Activated CD4-positive, CD25-positive, alpha-beta regulatory T cell (primary cell): ENCODE measurements at places on chromosomes 13 and 19.

GRCh38 chr13:85603735-85604134, 195.5 kb downstream of the SLITRK6 start:
- DNase-seq: no peak

GRCh38 chr13:82330499-82330898, 1551.8 kb downstream of the SLITRK1 start:
- no peak for DNase-seq

- no peak for DNase-seq
Measured at GRCh38 chr19:1474011-1474764, 4.8 kb downstream of the C19orf25 start.

GRCh38 chr13:73544175-73544574, 485.4 kb downstream of the KLF5 start:
- no peak for DNase-seq

DNA sequence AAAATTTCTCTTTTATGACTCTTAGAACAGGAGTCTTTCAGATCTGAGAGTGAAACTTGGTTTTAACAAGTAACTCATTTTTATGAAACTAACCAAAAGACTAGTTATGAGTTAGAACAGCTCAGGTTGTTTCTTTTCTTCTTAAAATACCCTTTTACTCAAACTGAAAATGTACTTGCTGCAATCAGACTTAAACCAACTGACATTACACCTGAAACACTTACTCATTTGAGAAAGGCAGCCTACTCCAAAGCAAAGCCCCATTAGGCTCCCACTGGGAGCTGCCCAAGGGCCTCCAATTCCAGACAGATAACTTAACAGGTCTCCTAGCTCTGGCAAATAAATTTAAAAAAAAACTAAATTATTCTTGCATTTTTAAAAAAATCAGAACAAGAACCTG, 3.6 kb downstream of the FOXO1 start:
- no peak for DNase-seq

GRCh38 chr19:49749055-49749716, 13.9 kb downstream of the TSKS start:
- DNase-seq: no peak

GRCh38 chr13:22162889-22163288, 492.0 kb downstream of the FGF9 start:
- DNase-seq: no peak

DNA sequence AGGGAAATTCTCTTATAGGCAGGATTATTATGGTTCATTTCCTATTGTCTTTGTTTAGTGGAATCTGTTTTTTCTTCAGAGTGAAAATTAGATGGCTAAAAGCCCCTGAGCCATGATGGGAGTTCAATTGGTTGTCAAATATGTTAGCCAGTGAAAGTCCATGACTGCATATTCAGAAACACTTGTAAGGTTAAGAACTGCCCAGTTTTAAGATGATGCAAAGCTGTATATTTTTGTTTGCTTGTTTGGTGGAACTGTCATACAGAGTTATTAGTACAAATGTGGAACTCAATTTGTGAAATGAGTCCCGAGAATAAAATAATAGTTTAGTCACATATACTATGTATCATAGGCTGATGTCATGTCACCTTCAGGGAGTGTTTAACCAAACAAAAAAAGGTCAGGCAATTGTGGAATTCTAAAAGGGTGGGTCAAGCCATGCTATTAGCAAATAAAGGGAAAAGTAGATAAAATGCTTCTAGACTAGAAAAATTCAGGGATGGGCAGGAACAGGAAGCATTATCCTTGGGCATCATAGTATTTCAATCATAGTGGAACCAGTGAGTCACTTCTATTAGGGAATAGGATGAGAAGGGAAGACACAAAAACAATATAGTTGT, 248.3 kb upstream of the SLITRK1 start:
- no peak for DNase-seq

- DNase-seq: no peak
Measured at GRCh38 chr13:25232937-25233515, 54.3 kb downstream of the MTMR6 start.

GRCh38 chr13:109204252-109204651, 574.8 kb downstream of the MYO16 start:
- DNase-seq: no peak

GRCh38 chr13:26878438-26878837, 117.9 kb upstream of the GPR12 start:
- DNase-seq: no peak

DNA sequence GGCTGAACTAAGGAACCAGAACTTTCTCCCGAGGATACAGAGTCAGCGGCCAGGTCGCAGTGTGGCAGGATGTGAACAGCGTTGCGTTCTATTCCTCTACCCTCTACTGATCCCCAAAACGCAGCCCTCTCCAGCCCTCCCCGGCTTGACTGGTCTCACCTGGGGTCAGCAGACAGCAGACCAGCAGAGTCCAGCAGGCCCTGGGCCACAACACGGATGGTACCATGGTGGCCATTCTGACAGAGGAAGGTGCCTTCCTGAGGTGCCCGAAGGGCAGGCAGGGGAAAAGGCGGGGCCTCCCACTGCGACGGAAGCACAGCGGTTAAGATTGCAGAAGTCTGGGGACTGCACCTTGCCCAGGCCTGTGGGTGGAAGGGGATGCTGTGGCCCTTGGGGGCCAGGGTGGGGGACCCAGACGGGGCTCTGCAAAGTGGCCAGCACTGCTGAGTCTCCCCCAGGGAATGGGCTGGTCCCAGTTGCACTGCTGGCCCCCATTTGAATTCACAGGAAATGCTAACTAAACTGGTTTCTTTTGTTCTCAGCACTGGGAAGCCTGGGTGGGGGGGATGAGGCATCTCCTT, at the start of gene ICAM3:
TSS of gene ICAM3 (minus strand) at position 245 of the 581 bp plus-strand sequence. CDS start at position 235, 10 bp downstream.
- DNase-seq: peak; percentile 23

DNA sequence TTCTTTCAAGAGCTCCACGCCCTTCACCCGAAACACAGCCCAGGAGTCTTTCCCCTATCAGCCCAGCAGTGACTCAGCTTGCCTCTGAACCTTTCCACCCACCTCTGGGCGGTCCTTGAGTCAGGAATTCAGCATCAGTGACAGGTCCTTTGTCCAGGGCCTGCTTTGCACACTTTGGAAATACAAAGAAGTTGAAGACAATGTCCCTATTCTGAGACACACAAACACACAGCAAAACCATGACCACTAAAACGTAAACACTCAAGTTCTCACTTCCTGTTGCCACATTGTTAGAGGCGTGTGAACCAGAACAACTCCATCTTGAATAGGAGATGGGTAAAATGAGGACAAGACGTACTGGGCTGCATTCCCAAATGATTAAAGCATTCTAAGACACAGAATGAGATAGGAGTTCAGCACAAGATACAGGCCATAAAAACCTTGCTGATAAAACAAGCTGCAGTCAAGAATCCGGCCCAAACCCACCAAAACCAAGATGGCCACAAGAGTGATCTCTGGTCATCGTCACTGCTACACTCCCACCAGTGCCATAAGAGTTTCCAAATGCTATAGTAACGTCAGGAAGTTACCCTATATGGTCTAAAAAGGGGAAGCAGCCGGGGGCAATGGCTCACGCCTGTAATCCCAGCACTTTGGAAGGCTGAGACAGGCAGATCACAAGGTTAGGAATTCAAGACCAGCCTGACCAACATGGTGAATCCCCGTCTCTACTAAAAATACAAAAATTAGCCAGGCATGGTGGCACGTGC, 49.2 kb upstream of the ATP12A start:
- DNase-seq: no peak

- peak; percentile 63 for DNase-seq
Measured at GRCh38 chr19:7925171-7925851, 624 bp downstream of the CTXN1 start.

DNA sequence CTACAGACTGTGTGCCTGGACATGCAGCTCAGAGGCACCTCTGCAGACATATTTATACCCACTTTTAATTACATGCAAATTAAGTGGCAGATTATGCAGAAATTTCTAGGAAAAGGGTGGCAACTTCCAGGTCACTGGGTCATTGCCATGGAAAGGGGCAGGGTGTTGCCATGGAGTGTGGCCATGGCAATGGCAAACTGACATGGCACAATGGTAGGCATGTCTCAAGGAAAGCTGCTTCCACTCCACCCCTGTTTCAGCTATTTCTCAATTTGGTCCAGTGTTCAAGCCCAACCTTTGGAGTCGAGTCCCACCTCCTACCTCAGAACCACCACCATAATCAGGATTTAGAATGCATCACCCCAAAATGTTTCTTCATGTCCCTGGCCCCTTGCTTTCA, 170.7 kb upstream of the TSHZ3 start:
- no peak for DNase-seq

DNA sequence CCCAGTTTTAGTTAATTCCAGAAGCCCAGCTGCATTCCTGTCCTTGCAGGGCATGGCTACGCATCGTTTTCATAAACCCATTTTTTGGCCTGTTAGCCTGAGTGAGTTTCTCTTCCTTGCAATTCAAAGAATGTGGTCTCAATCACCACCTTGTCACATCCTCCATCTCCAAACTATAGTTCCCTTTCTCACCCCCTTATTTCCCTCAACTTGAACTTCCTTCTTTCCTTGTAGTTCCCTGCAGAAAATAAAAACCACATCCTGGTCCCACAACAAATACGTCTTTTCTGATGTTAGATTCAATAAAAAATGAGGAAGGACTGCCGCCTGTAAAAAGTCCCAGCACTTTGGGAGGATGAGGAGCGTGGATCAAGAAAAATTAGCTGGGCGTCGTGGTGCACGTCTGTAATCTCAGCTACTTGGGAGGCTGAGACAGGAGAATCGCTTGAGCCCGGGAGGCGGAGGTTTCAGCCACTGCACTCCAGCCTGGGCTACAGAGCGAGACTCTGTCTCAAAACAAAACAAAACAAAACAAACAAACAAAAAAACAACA, 13.2 kb downstream of the ADGRE3 start:
- no peak for DNase-seq

GRCh38 chr19:39858541-39858940, 12.4 kb upstream of the FBL start:
- no peak for DNase-seq

DNA sequence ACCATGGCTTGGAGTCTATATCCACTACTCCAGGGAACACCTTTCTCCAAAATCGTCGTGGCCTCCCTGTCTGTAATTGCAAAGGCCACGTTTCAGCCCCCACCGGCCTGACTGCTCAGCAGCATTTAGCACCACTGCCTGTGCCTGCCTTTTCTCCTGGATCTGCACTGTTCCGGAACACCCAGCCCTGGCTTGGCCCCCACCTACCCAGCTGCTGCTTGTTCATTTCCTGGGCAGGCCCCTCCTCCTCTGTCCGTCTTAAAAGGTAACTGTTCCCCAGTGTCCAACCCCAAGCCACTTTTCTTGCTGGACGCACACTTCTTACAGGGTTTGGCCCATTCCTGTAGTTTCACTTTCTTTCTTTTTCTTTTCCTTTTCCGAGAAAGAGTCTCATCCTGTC, 8.5 kb upstream of the SYT5 start:
- DNase-seq: no peak

- no peak for DNase-seq
Measured at GRCh38 chr13:97878431-97879375, 74.8 kb upstream of the IPO5 start.

- no peak for DNase-seq
Measured at GRCh38 chr13:23792680-23793079, 96.5 kb downstream of the MIPEP start.

- no peak for DNase-seq
Measured at GRCh38 chr13:103803349-103803748, 737.1 kb upstream of the SLC10A2 start.

GRCh38 chr13:48489666-48490065, 43.2 kb downstream of the RCBTB2 start:
- no peak for DNase-seq

DNA sequence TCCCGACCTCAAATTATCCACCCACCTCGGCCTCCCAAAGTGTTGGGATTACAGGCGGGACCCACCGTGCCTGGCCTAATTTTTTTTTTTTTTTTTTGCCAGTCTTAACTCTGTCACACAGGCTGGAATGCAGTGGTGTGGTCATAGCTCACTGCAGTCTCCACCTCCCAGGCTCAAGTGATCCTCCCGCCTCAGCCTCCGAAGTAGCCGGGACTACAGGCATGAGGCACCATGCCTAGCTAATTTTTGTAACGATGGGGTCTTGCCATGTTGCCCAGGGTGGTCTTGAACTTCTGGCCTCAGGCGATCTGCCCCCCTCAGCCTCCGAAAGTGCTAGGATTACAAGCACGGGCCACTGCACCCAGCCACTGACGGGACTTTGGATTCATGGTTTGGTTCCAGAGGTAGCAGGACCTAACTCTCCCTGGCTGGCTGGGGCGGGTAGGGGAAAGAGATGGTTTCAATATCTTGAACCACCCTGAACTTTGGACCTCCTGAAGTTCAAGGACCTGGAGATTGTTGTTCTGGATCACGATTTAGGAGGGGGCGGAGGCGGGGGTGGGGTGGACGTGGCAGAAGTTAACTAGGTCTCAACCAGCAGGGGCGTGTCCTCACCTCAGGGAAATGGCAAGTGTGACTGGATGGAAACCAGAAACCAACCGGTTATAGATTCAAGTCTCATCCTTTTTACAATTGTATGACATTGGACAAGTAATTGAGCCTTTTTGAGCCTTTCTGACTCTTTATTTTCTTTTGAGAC, 40.8 kb downstream of the IER2 start:
- no peak for DNase-seq
